ENCODE measurements at places on chromosomes 3 and 15. TPM values are rescaled to one million over a fixed set of nuclear protein-coding genes. Genes with fewer than 3 reads are reported as not detected.

DNA sequence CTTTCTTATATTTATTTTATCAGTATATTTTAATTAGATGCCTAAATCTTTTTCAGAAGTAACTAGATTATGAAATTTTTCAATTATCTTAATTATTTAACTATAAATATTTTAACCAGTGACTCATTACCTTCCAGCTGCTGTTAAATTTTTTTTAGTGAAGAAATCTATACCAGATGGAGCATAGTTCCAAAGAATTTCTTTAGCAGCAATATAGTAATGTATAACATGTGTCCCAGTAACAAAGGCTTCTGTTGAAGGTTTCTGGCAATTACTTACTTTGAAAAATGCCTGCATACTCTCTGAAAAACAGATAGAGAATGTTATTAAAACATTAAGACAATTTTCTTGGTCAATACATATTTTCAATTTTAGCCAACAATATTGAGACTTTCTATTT lies 45.1 kb upstream of the CP start:
- ATAC-seq: no peak

Gene HHLA2
- 2.0 TPM for total RNA-seq

GRCh38 chr3:17852217-17852616 lies 109.8 kb upstream of the TBC1D5 start:
- no peak for ATAC-seq

- no peak for ATAC-seq
Measured at GRCh38 chr3:108450444-108450843, 60.0 kb downstream of the MYH15 start.

DNA sequence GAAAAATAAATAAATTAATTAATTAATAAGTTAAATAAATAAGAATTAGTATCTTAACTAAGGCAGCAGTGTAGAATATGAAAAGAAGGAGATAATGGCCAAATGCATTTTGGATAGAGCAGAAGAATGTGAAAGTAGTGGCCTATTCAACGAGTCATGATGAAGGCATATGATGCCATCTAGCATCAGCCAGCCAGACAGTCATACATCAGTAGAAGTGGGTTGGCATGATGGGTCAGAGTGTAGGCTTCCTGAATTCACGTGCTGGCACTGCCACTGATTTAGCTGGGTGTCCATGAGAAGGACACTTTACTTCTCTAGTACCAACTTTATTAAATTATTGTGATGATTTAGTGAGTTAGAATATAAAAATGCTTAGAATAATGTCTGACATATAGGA lies 256.1 kb upstream of the ARPP21 start:
- no peak for ATAC-seq

- no peak for ATAC-seq
Measured at GRCh38 chr3:108123326-108123725, 32.5 kb upstream of the CD47 start.

DNA sequence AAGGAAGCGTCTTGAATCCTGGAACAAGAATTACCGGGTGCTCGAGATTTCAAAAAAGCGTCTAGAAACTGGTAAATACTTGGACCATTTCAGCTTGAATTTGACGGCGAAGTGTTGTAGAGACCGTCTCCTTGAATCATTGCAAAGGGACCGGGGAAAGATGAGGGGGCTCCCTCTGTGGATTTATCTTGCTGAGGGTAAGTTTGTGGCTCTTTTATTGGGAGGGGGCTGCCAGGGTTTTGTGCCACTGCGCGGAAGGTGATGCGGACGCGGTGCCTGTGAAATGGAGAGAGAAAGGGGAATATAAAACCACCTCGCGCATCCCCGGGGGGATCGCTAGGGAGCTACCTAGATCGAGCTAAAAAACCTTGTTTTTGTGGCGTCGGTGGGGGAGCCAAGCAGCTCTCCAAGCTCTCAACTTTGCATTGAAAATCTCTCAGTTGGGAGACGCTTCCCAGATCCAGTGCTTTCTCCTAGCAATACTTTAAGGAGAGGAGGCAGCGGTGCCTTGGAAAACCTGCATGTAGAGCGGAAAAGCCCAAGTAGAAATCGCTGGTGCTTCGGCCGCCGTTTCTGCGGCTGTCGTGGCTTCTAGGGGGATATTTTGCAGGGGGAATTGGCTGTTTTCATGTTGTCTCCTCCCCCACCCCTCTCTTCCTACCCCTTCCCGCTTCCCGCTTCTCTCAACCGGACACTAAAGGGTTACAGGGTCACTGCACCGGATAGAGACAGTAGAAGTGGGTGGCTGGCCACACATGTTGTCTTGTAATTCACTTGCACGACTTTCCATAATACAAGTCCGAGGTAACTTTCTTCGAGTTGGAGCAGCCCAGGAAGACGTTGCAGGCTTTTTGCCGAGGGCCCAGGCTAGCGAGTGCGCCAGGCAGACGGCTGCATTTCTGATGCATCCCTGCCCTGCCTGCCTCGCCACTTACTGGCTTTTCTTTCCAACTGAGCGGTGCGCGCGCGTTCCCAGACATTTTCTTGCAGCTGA lies 187.6 kb downstream of the NLGN1 start:
- no peak for ATAC-seq

GRCh38 chr15:75044258-75044878 lies 21.0 kb downstream of the PPCDC start:
- ATAC-seq: no peak

DNA sequence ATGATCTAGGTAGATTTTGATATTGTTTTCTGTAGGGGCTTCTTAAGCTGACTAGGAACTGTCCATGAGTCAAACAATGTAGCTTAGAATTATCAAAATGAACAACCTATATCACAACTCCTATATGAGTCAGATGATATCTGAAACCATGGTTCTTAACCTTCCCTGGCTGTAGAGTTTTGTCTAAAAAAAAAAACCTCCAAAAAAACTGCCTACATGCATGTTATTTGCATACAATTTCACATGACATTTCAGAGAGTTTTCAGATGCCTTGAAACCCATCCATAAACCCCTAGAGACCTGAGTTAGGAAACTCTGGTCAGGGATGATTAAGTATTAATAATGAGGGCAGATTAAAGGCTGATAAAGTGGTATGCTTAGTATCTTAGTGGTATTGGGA lies 157.0 kb downstream of the CHST2 start:
- peak; percentile 95 for ATAC-seq

DNA sequence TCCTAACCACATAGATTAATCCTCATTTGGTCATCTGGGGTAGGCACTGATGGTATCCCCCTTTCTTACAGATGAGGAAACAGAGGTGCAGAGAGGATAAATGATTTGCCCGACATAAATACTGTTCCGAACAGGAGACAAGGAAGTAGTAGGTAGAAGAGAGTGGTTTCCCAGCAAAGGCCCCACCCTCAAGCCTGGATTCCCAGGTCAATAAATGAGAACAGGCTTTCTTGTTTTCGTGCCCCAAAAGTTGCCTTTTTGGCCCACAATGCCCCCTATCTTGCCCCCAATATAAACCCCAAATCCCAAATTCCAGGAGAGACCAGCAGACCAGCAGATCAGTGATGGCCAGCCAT lies 125.5 kb upstream of the PRR20G start:
- ATAC-seq: no peak

Gene XCR1
- total RNA-seq: 0.04 TPM

DNA sequence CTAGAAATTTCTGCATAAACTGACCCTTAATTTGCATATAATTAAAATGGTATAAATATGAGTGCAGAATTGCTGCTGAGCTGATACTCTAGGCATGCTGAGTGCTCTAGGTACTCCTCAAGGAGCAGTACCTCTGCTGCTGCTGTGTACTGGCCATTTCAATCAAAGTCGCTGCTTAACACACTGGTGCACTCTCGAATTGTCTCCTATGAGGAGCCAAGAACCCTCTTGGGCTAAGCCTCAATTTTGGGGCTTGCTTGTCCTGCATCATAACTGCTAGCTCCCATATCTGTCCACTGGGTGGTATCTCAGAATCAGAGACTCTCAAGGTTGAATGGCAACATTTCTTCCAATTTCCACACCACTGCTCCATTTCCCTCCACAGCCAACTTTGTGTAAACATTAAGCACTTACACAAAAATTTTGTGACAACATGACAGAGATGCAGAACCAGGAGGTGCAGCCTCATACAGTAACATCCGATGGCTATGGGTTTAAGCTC lies 82.5 kb downstream of the XXYLT1 start:
- no peak for ATAC-seq

DNA sequence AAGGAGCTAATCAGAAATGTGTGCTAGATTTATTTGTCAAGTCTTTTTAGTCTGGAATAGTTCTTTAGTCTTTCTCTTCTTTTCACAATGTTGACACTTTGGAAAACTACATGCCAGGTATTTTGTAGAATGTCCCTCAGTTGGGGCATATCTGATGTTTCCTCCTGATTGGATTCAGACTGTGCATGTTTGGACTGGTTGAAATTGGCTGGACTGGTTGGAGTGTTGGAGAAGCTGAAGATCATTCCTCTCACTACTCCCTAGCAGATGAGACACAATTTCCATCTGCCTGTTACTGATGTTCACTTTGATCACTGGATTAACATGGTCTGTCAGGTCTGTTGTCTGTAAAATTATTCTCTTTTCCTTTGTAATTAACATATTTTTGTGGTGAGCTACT lies 3.7 kb downstream of the NME9 start:
- no peak for ATAC-seq

Gene SCAMP5
- 5.3 TPM for total RNA-seq

Gene SRGAP3
- 0.97 TPM for total RNA-seq

DNA sequence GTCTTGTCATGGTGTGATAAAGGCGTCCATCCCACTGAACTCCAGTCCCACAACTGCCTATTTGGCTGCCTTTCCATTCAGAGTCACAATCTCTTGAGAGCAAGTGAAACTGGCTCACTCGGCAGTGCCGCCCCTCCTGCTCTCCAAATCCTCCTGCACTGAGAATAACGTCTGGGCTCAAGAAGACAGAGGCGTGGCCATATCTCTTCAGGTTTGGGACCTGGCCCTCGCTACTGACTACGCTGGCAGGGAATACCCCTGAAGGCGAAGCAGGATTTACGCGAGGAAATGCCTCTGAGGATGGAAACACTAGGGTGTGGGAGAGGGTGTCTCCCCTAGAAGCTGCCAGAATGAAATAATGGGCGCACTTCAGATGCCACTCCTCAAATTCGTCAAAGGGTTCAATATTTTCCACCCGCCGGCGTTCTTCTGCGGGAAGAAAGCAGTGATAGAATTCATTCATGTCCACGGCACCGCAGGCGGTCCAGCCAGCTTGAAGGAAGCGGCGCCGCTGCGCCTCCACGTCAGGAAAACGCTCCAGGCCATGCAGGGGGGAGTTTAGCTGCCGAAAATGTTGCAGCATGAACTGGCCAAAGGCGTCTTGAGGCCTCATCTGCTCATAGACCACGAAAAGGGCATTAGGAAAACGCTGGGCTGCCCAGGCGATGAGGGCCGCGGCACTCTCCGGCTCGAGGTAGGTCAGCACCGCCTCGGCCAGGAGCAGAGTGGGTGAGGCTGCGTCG lies 985 bp downstream of the LCMT2 start:
- ATAC-seq: no peak

GRCh38 chr15:80405970-80406369 lies 1.8 kb downstream of the ARNT2 start:
- ATAC-seq: no peak

DNA sequence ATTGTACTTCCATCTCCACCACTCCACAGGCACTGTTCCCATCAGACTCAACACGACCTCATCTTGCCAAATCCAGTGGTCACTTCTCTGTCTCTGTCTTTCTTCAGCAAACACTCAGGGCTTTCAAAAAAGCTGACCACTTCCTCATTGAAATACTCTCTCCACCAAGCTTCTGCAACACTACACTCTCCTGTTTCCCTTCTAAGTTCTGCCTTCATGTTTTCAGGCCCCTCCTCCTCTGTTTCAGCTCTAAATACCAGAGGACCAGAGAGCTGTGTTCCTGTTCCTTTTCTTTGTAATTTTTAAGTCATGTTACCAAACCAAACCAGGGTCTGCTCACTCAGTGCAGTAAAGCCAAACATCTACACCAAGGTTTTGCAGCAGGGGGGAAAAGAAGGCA lies 33.8 kb upstream of the ACP3 start:
- no peak for ATAC-seq

DNA sequence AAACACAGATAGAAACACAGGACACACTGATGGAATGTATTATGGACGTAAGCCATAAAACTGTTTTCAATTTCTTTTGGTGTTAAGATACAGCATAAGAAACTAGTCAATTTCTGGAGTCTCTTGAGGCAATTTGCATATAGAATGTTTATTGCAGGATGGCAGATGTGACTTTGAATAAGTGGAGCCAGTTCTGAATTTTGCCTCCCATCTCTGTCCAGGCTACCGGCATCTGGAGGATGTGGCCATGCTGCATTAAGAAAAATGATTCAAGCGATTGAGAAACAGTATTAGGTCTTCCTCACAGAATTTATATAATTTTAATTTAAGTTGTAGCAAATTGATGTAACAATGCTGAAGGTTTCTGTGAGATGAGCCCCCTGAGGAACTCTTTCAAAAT lies 81.5 kb downstream of the CHST2 start:
- ATAC-seq: no peak

- no peak for ATAC-seq
Measured at GRCh38 chr15:89669941-89670340, 9.2 kb downstream of the PLIN1 start.

Gene NR2E3
- not detected for total RNA-seq

Measured in activated T-helper 17 cell treated with anti-CD3 and anti-CD28 coated beads, Interleukin-2, amount 50 U/mL, for 72 hours (primary cell).